Stimulated activated CD4-positive, alpha-beta T cell treated with anti-CD3 and anti-CD28 coated beads, Interleukin-2, amount 100 ng/mL, for 4 hours (primary cell): ENCODE measurements at places on chromosomes 5 and 9.

GRCh38 chr5:109307951-109308350 is 101.8 kb downstream of the PJA2 start:
- no peak for DNase-seq

DNA sequence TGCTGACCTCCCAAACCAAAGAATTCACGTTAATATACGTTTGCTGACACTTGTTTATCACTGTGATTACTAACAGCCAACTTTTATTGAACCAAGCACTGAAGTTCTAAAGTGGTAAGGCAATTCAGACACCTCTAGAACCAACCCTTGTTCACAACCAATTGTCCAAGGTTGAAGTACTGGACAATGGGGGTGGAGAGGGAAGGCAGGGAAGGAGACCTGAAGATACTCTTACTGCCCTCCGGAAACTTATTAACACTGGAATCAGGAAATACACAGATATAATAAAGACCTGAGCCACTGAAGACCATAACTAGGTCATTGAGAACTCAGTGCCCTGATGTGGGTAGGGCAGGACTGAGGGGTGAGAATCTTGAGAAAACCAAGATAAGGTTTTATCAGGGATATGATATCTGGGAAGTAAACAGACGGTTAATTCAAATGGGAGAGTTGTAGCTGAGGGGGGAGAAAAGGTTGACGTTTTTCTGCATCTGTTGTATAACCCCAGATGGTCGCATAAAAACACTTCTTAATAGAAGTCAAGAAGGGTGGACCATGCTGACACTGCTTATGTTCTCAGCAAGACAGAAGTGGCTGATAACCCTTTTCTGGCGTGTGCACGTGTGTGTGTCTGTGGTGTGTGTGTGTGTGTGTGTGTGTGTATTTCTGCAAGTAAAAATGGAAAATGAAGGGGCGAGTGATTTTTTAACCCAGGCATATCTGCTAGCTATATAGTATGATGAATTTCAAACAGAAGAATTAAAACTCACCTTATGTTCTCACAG is 125.9 kb downstream of the LHFPL2 start:
- no peak for DNase-seq

DNA sequence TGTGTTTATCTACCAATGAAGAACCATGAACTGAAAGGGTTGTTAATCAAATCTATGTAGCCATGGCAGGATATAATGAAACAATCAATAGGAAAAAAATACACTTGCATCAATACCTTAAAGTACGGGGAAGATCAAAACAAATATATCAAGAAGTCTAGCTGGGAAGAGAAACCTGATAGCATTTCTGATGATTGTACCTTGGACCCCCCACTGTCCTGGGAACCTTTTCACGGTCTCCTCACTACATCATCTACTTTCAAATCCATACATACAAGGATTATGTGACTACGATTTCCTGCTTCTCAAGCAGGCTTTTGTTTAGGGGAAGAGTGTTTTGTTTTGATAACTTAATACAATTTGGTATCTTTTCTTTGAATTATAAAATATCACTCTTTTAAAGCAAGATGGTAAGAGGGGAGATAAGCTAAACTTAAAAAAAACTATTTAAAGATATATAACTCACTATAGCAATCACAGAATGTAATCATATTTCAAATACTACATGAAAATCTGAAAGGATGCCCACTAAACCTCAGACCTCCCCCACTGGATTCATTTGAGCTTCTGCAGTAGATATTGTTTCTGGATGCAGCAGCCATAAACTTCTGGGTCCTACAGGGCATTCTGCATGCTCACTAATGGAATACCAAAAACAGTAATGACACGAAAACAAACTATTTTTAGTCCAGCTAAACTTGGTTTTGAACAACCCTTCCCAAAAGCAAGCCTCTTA is 8.0 kb downstream of the EBF1 start:
- DNase-seq: no peak

DNA sequence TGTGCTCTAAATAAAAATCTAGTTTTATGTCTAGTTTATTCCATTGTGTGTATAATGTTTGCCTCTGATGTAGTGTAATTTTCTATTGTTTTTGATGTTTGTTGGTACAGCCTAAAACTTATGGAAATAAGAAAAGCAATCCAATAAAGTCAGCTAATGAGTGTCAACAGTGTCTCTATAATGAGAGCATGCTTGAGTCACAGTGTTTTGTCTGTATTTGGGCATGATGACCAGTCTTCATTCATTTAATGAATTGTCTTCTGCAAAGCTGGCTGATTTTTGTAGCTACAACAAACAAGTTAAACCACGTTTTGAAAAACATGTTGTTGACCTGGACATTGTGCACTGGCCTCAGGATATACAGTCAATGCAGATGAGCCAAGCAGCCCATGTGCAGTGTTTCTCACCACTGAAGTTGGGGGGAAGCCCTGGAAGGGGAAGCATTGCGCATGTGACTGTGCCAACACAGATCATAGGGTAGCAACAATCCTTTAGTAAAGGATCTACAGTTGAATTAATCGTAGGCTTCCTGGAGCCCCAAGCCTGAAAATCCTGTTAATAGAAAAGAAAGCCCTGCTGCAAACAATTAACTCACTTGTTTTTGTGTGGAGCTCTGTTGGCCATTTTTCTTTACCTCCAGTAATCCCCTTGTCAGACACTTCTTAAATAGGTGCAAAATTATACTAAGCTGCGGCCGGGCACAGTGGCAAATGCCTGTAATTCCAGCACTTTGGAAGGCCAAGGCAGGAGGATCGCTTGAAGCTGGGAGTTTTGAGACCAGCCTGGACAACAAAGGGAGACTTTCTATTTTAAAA is 88.0 kb downstream of the INIP start:
- no peak for DNase-seq

- DNase-seq: no peak
These were observed 35.5 kb downstream of the DDX46 start for GRCh38 chr5:134794082-134794481.

- no peak for DNase-seq
These were observed 9.0 kb downstream of the UBAP1 start for GRCh38 chr9:34187891-34188240.

- DNase-seq: no peak
These were observed 30.3 kb downstream of the IRX4 start for GRCh38 chr5:1852324-1852947.

DNA sequence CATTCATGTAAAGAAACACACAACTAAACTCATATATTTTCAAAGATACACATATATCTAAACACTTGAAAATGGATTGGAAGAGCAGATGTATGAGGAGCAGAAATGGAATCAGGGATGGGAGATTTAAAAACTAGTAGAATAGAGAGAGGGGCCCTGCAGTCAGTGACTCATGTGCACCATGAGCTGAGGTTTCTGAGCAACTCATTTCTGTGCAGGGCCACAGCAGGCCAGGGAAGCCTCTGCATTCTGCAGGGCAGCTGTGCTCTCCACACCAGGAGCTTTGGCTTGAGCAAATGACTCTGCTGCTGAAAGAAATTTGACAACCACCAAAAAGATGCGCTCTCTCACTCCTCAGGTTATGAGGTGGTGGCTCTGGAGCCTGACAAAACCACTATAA is 27.1 kb downstream of the LHX6 start:
- DNase-seq: no peak

GRCh38 chr5:2755076-2755680 is 3.7 kb upstream of the IRX2 start:
- DNase-seq: no peak

GRCh38 chr9:75830303-75830702 is 60.2 kb upstream of the PCSK5 start:
- DNase-seq: no peak

GRCh38 chr5:66333192-66333591 is 189.1 kb downstream of the SREK1 start:
- no peak for DNase-seq

- DNase-seq: no peak
These were observed 80.4 kb downstream of the SLC12A2 start for GRCh38 chr5:128163991-128164390.

DNA sequence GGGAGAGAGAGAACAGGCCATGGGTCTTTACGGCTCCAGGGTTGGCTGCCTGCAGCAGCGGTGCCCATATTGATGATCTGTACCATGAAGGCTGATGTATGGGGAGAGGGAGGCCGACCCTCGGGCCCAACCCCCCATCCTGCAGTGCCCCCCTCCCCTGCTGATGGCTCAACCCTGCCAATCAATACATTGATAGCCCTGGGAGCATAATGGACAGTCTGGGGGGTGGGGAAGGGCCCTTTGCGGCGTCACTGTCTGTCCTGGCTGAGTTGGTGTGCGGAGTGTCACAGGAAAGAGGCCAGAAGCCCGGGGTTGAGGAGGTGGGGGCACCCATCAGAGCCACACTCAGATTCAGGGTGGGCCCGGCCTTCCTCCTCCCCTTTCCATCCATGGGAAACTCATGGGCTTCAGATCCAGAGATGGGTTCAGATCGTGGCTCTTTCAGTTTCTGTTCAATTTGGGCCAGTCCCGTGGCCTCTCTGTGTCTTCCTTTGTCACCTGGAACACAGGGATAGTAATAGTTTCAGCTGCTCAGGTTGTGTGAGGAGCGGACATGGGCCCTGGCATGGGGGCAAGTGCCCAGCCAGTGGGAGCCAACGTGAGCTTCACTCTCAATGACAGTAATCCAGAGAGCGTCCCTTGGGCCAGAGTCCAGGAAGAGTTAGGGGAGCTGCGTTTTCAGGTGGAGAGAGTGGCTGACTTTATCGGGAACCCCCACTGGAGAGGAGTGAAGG is 9.5 kb downstream of the FGF18 start:
- no peak for DNase-seq

DNA sequence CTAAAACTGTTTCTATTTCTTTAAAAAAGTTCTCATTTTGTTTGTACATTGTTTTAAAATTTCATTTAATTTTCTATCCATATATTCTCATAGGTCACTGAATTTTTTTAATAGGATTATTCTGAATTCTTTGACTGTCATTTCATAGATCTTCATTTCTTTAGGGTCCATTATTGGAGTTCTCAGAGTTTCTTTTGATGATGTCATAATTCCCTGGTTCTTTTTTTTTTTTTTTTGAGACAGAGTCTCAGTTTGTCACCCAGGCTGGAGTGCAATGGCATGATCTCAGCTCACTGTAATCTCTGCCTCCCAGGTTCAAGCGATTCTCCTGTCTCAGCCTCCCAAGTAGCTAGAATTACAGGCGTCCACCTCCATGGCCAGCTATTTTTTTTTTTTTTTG is 89.9 kb downstream of the DMRT2 start:
- DNase-seq: no peak

- no peak for DNase-seq
These were observed 330.1 kb downstream of the GLIS3 start for GRCh38 chr9:3969590-3970260.

GRCh38 chr5:136811551-136811950 is 446.2 kb upstream of the TRPC7 start:
- no peak for DNase-seq

- no peak for DNase-seq
These were observed 10.4 kb upstream of the SLC30A5 start for GRCh38 chr5:69083412-69083811.

- DNase-seq: no peak
These were observed 16.2 kb downstream of the UHRF2 start for GRCh38 chr9:6428940-6429889.
